ENCODE measurements at places on chromosomes 7 and 10.

DNA sequence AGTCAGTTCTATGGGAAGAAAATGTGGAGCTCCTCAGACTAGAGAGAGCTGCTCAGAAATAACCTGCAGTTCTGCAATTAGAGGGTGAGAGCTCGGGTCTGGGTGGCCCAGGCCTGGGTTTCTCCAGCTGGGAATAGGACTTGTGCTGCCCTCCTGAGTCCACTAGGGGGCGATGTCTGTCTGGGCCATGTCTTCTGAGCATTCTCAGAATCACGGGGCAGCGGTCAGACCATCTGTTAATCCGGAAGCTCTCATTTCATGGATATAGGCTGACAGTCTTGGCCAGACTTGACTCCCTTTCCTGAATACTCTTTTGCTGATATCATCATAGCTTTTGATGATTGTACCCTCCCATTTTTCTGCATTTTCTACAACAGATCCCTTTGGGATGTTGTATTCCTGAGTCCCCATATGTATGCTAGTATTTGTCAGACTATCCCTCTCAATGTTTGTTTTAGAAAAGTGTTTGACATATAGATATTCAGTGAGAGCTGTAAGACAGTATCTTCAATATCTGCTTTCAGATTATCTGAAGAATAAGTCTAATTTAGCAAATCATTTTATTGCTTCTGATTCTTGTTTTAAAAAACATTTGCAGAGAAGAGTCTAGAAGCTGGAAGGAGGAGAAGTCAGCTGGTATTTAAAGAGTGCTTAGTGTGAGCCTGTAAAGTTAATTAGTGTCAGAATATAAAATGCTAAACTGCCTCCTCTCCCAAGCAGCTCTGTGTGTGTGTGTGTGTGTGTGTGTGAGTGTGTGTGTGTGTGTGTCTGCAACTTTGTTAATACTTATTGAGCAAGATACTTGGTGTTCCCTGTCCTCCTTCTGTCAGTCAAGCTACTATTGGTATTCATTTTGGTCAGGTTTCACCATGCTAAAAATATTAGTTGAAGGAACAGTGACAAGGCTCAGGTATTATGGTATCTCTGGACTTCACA lies 38.0 kb downstream of the STARD3NL start:
- DNase-seq, result peak; percentile 83

- peak; percentile 53 for DNase-seq
Observed at GRCh38 chr7:131355917-131356777, 28.5 kb downstream of the MKLN1 start.

- peak; percentile 80 for DNase-seq
Observed at GRCh38 chr10:102422545-102423129, 2.0 kb downstream of the FBXL15 start.

GRCh38 chr7:150340024-150340749 lies 1.2 kb downstream of the RARRES2 start:
- DNase-seq, result peak; percentile 67

Measured in thyroid gland (tissue), 4 donors.